ENCODE measurements at places on chromosomes 1 and 21.

- DNase-seq, result no peak
Observed at GRCh38 chr1:112342558-112342957, 53.5 kb upstream of the CTTNBP2NL start.

GRCh38 chr1:151371370-151372057 lies 991 bp downstream of the SELENBP1 start:
- no peak for DNase-seq

DNA sequence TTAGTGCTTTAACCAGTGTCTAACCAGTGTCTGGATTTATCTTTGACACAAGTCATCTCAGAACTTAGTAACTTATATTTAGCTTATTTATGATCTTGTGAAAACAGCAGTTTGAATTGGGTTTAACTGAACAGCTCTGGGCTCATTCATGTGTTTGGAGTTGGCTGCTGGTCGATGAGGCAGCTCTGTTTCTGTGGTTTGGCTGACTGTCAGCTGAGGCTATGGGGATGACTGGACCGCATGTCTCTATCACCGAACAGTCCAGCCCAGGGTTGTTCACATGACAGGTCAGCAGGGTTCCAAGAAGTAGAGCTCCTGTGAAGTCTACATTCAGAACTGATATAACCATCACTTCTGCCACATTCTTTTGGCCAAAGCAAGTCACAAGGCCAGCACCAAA lies 29.1 kb upstream of the C21orf91 start:
- DNase-seq, result no peak

DNA sequence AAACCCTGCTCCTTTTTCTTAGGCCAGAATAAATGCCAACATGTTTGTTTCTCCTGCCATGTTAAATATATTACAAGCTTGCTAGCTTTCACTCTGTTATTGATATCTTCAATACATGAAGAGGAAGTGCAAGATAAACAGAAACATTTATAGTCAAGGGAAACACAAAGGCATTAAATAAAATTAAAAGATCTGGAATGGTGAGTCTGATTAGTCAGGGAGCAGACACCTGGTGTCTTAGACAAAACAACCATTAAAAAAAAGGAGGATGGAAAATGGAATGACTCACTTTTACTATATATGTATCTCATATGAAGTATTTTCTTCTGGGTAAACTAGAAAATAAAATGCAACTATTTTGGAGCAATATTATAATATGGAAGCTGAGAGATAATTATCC lies 123.3 kb downstream of the SMYD3 start:
- no peak for DNase-seq

GRCh38 chr1:87151500-87152421 lies 176.9 kb upstream of the LMO4 start:
- DNase-seq, result no peak
